ENCODE measurements at places on chromosomes 12 and 14.

GRCh38 chr12:53232646-53233461 lies 845 bp upstream of the RARG start:
- DNase-seq, result no peak

DNA sequence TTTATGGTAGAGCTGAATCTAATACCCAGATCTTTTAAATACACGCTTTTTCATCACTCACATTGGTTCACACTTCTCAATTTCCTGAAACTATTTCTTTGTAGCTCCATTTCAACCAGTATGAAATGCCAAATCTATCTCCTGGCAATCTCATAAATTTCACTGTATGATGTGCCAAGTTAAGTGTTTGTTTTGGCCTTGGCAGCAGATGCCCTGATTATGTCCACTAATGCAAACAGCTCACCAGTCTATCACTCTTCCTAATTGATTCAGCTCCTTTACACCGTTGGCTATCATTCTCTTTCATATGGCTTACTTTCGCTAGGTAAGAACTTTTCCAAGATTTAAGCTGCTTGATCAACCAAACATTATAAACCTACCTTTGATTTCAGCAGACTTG lies 58.6 kb downstream of the ZFC3H1 start:
- no peak for DNase-seq

- no peak for DNase-seq
Observed at GRCh38 chr12:8698879-8699278, 1.1 kb downstream of the RIMKLB start.

DNA sequence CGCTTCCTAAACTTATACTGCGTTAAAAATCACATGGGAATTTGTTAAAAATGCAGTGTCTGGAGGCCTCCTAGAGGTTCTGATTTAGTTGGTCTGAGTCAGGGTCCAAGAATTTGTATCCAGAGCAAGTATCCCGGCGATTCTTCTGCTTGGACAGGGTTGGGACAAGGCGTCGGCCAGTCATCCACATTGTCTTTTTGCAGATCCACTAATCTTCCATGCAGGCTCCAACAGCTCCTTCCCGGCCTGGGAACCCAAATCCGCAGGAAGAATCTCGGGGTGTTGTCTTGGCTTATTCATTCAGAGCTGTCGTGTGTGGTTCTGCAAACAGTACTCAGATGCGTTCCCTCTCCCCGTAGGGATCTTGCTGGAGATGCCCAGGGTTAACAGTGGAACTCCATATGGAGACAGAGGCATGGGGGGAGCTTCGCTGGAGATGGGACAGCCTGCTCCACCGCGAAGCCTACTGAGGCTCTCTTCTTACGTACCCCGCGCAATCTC lies 25.3 kb downstream of the GPRC5D start:
- no peak for DNase-seq

DNA sequence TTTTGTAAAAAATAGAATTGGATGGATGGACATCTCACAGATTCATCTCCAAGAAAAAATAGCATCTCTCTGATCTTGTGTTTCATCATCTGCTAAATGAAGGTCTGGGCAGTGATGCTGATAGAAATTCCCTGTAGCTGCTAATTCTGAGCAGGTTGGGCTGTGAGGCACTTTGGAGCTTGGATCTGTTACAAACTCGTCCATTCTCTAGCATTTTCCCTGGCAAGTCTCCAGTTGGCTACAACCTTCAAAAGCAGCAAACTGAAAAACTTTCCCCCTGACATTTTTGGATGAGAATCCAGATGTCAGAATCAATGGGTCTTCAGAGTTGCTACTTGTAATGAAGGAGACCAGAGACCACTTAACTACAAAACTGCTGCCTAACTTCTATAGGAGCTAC lies 72.7 kb downstream of the TPH2 start:
- DNase-seq, result no peak

GRCh38 chr14:43360239-43360638 lies 1146.8 kb downstream of the FSCB start:
- no peak for DNase-seq

DNA sequence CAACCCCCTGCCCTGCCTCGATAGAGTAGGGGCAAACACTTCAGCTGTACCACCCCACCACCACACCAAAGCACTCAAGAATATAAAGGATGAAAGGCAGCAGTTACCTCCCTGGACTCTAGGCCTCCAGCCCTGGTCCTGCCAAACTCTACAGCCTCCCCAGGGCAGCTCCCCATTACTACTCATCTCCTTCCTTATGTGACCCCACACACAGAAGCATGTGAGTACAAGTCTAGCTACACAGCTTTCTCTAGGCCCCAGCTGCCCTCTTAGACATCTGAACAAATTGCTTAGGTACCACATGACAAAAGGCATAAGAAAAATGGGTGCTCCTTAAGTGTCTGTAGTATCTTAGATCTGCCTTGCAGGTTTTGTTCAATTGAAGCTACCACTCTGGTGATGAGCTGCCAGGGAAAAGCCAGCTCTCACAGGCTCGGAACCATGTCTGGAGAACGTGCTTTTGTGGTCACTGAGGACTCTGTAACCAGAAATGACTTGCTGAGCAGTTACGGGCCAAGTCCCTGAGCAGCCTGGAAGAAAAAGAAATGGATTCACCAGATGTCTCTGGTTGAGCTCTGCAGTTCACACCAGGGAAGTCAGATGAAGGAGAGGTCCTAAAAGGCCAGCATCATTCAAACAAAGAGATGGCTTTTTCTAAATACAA lies 32.8 kb downstream of the FMNL3 start:
- no peak for DNase-seq

GRCh38 chr12:114499338-114499737 lies 93.4 kb upstream of the TBX5 start:
- no peak for DNase-seq

GRCh38 chr14:68124050-68124449 lies 304.5 kb downstream of the RAD51B start:
- DNase-seq, result no peak

DNA sequence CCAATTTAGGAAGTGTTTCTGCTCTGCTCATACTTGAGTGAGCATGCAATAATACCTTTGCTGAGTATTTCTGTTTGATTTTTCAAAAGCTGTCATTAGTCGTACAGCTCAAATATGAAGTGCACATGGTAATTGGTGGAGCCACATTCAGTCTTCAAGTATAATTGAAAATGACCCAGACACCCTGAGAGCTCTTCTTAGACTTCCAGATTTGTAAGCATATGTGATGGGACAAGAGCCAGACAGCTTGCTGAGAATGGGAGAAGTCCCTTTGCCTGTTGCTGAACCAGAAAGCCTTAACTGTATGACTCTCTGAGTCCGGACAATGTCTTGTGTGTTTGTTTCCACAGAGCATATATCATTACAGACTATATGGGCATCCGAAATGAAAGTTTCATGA lies 307.3 kb downstream of the TMEM117 start:
- no peak for DNase-seq

DNA sequence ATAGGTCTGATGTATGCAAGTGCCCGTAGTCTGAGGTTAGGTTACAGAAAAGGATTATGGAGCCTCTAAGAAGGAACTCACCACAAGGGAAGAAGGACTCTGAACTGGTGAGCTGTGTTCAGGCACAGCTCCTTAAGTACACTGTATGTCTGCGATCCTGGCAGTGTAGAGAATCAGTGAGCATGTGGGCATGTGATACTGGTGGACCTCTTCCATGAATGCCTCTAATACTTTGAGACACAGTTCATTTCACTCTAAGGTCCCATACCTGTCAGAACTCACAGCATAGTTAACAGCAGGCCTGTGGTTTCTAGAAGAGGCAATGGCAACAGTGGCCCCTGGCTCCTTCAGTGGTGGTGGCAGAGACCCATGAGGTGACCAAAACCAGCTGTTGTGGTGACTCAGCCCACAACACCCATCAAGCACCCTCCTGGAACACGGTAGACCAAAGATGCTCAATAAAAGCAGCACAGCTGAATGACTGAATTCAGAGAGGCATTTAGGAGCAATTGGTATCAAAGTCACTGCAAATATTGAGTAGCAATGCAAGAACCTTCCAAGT lies 6.9 kb upstream of the OR6J1 start:
- DNase-seq, result no peak

DNA sequence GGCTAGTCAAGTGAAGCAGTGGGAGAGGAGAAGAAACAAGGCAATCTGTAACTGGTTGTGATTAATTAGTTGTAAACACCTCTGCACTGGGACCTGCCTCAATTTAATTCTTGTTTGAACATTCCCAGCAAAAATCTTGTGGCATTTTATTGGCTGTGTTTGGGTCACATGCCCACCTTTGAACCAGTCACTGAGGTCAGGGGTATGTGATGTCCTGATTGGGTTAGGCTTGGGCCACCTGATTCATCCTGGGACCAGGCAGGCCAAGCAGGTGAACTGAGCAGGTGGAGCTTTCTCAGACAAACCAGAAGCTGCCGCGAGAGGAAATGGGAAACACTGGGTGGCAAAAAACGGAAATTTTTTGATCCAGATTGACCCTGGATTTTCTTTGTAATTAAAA lies 72.5 kb downstream of the NEDD1 start:
- DNase-seq, result no peak

- no peak for DNase-seq
Observed at GRCh38 chr12:110928700-110929099, 8.3 kb upstream of the MYL2 start.

DNA sequence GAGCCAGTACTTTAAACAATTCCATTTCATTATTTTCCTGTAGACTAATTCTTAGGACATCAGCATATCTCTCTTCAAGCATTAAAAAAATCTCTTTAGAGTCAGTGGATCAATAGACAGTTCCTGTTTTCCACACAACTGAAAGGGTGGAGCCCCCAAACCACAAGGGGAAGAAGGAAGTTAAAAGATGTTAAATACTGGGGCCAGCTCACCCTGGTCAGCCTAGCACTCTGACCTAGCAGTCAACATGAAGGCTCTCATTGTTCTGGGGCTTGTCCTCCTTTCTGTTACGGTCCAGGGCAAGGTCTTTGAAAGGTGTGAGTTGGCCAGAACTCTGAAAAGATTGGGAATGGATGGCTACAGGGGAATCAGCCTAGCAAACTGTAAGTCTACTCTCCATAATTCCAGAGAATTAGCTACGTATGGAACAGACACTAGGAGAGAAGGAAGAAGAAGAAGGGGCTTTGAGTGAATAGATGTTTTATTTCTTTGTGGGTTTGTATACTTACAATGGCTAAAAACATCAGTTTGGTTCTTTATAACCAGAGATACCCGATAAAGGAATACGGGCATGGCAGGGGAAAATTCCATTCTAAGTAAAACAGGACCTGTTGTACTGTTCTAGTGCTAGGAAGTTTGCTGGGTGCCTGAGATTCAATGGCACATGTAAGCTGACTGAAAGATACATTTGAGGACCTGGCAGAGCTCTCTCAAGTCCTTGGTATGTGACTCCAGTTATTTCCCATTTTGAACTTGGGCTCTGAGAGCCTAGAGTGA lies at the start of gene LYZ:
TSS of gene LYZ (plus strand) at position 220 of the 777 bp plus-strand sequence. CDS start at position 248, 28 bp downstream.
- no peak for DNase-seq

- DNase-seq, result no peak
Observed at GRCh38 chr14:61838661-61839245, 76.5 kb downstream of the SNAPC1 start.

- DNase-seq, result no peak
Observed at GRCh38 chr12:4135919-4136605, 137.5 kb upstream of the CCND2 start.

DNA sequence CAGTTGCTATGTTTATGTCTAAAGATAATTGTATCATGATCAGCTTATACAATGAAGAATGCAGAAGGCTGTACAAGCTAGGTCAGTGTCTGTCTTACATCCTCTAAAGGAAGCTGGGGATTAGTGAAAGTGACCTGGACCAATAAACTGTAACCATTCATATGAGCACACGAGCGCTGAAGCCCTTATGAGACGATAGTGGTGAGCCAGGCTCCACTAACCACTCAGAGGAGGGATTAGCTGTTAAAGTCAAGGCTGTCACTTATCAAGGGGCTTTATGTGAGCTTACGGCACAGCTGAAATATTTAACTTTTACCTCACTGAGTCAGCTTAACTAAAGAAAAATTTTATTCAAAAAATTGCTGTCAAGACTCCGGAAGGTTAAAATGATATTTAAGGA lies 30.3 kb downstream of the NDUFA12 start:
- DNase-seq, result no peak

GRCh38 chr12:92802906-92803305 lies 100.1 kb downstream of the PLEKHG7 start:
- DNase-seq, result no peak

DNA sequence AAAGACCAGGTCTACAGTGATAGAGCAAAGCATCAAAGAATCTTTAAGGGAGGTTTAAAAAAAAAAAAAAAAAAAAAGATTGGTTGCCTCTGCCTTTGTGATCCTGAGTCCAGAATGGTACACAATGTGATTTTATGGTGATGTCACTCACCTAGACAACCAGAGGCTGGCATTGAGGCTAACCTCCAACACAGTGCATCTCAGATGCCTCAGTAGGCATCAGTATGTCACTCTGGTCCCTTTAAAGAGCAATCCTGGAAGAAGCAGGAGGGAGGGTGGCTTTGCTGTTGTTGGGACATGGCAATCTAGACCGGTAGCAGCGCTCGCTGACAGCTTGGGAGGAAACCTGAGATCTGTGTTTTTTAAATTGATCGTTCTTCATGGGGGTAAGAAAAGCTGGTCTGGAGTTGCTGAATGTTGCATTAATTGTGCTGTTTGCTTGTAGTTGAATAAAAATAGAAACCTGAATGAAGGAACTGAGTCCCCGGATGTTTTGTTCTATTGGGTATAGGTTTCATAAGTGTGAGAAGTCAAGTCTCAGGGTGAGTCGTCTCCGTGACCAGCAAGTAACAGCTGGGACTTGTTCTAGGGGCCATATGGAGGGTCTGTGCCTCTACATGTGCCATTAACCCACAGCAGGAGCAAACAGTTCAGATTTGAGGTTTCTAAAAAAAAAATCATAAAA lies 9.3 kb downstream of the PEBP1 start:
- no peak for DNase-seq

DNA sequence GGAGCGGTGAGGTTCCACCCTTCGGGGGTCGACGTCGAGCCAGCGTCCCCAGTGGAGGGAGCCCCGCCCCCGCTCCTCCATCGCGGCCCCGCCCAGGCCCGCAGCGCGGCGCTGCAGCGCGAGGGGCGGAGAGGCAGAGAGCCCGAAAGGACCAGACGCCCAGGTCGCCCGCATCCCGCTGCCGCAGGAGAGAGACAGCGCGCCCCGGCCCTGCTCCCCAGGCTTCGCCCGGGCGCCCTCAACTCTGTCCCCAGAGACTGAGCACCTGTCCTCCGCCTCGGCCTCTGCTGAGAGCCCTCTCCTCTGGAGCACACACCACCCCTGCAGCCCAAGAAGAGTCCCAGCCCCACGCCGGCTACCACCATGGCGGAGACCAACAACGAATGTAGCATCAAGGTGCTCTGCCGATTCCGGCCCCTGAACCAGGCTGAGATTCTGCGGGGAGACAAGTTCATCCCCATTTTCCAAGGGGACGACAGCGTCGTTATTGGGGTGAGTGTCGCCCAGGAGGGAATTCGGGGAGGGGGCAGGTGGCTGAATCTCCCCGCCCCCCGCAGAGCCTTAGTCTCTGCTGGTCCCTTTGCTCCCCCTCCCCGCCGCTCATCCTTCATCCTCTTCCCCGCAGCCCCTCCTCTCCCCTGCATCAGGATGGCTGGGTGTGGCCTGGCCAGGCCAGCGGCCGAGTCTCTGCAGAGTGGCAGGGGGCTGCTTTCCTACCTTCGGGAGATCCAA lies at the start of gene KIF5A:
TSS of gene KIF5A (plus strand) at position 136 of the 732 bp plus-strand sequence. CDS start at position 364, 228 bp downstream.
- DNase-seq, result peak; percentile 12
